ENCODE measurements at places on chromosomes 7 and 10.

- DNase-seq, result no peak
Observed at GRCh38 chr7:52447581-52448180, 587.8 kb upstream of the POM121L12 start.

- DNase-seq, result no peak
Observed at GRCh38 chr7:70640266-70640833, 491.6 kb upstream of the GALNT17 start.

- DNase-seq, result no peak
Observed at GRCh38 chr7:17043012-17043877, 161.5 kb upstream of the AGR3 start.

DNA sequence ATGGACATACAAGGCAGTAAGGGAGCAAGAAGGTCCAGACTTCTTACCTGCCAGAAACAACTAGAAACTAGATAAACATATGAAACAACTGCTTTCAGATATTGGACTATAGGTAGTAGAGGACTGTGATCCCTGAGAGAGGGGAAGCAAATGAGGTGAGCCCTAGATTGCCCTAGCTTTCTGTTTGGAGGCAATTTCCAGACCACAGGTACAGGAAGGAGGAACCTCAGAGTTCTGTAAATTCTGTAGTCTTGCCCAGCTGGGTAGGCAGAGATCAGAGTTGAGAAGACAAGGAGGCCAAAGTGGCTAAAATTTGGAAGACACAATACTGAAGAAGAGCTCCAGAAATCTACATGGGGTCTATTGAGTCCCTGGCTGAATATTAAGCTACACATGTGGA is 21.0 kb downstream of the CDK6 start:
- DNase-seq, result no peak

GRCh38 chr7:134046594-134047128 is 80.5 kb upstream of the LRGUK start:
- no peak for DNase-seq

DNA sequence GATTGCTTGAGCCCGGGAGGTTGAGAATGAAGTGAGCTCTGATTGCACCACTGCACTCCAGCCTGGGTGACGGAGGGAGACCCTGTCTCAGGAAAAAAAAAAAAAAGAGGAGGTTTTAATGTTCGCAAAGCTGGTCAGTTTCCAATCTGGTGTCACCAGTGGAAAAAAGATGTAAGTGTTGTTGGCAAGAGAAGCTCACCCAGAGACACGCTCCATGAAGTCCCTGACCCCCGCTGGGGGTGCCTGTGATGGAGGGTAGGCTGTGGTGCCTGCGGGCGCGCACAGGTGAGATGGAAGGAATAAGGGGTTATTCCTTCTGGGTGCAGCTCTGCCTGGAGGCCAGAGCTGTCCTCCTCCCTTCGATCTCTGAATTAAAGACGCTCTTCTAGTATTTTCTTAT is 122.7 kb downstream of the CUX1 start:
- DNase-seq, result no peak

DNA sequence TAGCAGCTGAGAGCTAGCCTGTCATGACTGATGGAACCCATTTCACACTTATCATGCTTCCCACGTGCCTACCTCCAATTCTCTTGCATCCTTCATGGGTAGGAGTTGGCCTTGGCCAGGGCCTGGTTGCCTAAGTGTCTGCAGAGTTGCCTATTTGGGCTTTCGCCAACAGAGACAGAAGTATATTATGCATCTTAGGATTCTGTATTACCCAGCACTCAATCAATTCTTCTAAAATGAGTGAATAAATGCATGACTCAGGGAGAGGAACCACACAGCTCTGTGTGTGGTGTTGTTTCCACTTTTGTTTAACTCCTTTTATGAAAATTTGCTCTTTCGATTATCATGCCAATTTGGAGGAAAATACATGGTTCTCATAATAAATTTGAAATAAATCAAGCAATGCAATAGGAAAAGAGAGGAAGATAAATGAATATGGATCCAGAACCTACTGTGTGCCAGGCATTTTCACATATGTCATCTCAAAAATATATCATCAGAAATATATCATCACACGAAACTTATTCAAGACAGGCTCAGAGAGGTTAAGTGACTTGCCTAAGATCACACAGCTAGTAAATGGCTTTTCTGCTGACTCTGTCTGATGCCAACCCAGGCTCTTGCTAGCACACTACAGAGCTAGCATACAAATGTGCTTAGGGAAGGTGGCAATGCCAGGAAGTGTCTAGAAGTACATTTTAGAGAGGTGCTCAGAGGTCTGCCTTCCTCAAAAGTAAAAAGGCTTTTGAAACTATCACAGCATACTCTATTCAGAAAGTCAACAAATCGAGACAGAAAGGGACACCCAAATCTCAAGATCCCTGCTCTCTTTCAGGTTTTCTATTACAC is 9.5 kb upstream of the HABP2 start:
- no peak for DNase-seq

DNA sequence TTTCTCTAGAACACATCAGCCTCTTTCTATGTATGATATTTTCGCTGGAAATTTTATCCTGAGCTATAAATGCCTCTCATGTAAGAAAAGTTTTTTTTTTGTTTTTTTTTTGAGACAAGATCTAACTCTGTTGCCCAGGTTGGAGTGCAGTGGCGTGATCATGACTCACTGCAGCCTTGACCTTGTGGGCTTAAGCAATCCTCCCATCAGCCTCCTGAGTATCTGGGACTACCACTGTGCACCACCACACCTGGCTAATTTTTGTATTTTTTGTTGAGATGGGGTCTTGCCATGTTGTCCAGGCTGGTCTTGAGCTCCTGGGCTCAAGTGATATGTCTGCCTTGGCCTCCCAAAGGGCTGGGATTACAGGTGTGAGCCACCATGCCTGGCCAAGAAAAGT is 80.4 kb downstream of the ADK start:
- DNase-seq, result no peak

- no peak for DNase-seq
Observed at GRCh38 chr7:46286356-46286755, 365.3 kb upstream of the IGFBP3 start.

DNA sequence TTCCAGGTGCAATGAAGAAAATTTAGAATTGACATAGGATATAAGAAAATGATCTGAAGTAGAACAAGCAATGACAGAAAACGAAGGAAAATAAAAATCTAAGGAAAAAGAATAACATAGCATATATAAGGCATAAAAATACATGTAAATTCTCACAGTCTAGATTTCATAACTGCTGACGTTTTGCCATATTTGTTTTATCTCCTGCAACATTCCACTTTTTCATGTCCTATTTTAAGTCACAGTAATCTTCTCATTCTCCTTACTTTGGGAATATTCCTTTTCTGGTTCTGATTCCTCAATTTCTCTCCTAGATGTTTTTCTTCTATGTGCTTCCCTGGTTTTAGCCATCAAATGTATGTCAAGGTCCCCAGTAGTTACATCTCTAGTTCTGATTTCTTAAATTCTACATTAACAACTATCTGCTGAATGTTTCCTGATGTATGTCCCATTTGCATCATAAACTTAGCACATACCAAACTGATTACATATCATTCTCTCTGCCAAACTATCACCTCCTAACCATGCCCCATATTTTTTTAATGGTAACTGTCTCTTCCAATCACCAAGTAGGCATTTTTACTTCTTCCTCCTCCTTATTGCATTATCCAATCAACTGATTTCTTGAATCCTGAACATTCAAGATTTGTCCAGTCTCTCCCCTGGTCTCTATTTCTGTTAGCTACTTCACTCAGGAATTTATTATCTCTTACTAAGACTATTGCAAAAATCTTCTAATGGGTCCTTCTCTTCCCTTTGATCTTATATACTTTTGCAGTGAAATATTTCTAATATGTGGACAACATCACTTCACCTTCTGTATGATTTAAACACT is 171.3 kb downstream of the DNAJC1 start:
- DNase-seq, result no peak

DNA sequence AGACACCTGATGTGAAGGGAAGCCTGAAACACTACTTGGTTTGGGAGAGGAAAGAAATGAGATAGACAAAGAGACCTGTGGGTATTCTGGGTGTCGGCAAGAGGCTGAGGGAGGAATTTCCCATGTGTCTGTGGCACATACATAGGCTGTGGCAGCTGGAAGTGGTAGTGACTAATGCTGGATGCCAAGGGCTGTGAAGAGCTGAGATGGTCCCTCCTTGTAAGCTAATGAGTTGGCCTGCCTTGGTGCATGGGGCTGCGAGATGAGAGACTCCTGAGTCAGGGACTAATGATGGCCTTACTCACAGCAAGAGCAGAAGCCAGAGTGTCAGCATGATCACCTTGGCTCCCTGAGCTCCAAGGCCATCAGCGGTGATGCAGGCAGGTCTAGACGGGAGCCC is 119.0 kb upstream of the EEPD1 start:
- DNase-seq, result no peak

GRCh38 chr7:24828891-24829661 is 71.8 kb upstream of the GSDME start:
- DNase-seq, result no peak

GRCh38 chr7:127997226-127997922 is 33.9 kb downstream of the LRRC4 start:
- DNase-seq, result no peak

DNA sequence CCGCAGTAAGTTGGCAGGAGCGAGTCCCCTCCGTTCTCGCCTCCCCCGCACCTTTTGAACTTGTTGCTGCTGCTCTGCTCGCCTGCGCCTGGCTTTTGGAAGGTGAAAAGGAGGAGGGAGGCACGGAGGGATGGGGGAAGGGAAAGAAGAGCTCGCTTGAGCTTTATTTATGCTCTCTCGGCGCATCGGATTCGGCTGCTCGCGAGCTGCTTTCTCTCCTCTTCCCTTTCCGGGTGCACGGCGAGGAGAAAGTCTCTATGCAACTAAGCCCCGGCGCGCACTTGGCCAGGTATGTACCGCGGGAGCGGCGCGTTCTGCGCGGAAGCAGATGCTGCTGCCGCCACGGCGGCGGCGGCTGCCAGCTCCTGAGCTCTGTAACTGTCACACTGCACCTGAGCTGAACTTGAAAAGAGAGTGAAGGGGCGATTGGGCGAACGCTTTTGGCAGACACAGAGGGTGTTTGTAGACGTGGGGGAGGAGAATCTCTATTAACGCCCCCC is 551 bp downstream of the KCND2 start:
- peak; percentile 71 for DNase-seq

DNA sequence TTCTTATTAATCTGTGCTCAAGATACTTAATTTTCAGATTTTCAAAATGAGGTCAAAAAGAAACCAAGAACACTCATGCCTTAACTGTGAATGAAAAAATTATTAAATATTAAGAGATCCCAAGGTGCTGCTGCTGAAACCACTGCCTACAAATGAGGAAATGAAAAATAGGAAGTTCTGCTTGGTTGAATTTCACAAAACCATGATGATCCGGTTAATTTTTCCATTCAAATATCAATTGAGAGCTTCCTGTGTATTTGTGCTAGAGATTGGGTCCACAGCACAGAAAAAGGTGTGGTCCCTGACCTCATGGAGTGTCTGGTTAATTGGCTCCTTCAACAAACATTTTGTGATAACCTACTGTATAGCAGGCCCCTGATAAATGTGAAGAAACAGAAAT is 132.7 kb upstream of the YAE1 start:
- DNase-seq, result no peak

GRCh38 chr7:106270122-106270977 is 14.4 kb downstream of the NAMPT start:
- no peak for DNase-seq

- DNase-seq, result no peak
Observed at GRCh38 chr10:44470784-44471183, 85.9 kb upstream of the CXCL12 start.

DNA sequence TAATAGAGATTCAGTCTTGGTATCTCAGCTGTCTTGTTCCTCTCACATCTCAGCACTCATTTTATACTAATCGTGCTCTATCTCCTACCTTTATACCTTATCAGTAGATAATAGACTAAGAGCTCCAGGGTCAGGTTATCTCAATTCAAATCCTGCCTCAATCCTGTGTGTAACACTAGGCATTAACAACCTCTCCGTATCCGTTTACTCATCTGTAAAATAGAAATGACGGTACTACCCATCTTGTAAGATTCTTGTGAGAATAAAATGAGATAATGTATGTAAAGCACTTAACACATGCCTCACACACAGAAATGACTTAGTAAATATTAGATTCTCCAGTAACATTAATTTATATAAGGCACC is 622 bp upstream of the P4HA1 start:
- no peak for DNase-seq
